ENCODE measurements at places on chromosomes 7 and 10. TPM values are rescaled to one million over a fixed set of nuclear protein-coding genes. Genes with fewer than 3 reads are reported as not detected.

Gene TUBGCP2
- total RNA-seq: 54.5 TPM

Gene TAS2R4
- 0.62 TPM for total RNA-seq

- peaks cover 17% of the 10 kb centered on the region for H3K27me3 ChIP-seq
- no peaks in the 10 kb centered on the region for H3K36me3 ChIP-seq
- no peak overlapping the region for H3K27ac ChIP-seq
- H3K4me3 ChIP-seq: no peak overlapping the region
- H3K4me1 ChIP-seq: no peaks in the 10 kb centered on the region
- DNase-seq: no peak
Observed at GRCh38 chr10:91590904-91591796, 41.7 kb downstream of the PPP1R3C start.

DNA sequence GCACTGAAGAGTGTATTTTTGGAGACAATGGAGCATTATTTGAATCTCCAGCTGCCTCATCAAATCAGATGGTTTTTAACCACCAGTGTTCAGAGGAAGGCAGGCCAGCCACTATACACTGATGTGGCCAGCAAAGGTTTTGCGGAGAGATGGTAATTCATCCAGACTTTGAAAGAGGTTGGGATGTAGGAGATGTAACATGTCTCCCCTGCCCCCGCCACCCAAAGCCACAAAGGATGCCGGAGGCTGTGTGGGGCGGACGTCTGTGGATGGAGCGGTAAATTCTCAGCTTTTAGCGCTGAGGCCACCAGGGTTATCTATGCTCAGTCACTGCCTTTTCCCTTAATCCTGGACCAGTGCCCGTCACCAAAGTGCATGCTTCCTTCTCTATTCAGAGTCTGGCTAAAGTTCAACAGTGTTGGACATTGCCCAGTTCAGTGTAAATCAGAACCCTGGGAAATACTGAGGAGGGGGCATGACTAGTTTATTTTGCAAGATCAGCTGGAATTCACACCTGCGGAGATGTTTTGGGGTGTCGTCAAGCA lies 3.7 kb upstream of the TRIP6 start:
- H3K4me3 ChIP-seq: no peak overlapping the region
- H3K27me3 ChIP-seq: no peaks in the 10 kb centered on the region
- DNase-seq: no peak
- no peak overlapping the region for H3K27ac ChIP-seq
- peaks cover 21% of the 10 kb centered on the region for H3K36me3 ChIP-seq

DNA sequence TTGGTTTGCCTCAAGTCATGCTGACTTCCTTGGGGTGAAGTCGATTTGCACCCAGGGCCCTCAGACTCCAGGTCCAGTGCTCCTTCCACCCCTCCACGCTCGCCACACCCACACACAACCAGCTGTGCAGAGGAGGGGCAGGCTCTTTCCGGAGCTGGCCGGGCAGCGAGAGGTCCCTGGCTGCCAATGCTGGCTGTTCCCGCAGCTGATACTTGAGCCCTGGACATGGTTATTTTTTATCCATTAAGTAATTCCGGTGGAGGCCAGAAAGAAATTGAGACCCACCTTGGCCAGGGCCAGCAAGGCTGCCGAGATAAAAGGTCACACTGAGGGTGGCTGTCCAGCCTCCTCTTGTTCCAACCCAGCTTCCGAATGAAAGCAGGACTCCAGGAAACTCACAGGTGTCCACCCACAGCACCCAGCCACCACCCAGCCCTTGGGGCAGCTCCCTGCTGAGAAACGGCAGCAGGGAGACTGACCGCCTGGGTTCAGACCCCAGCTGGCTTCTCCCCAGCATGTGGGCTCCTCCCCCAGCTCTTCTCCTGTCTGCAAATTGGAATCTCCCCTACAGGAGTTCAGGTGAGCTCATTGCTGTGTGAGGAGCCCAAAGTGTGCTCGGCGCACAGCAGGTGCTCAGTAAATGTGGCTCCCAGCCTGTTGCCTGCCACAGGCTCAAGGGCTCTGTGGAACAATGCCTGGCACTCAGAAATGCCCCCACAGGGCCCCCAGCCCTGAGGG lies 77.8 kb downstream of the PDGFA start:
- no peak for DNase-seq
- no peak overlapping the region for H3K4me3 ChIP-seq
- no peaks in the 10 kb centered on the region for H3K4me1 ChIP-seq
- H3K36me3 ChIP-seq: no peaks in the 10 kb centered on the region

- no peak overlapping the region for H3K27ac ChIP-seq
- H3K4me1 ChIP-seq: peaks cover 20% of the 10 kb centered on the region
Observed at GRCh38 chr10:31479752-31480151, 160.7 kb downstream of the ZEB1 start.

- H3K4me1 ChIP-seq: peaks cover 15% of the 10 kb centered on the region
- no peak overlapping the region for H3K27ac ChIP-seq
- H3K27me3 ChIP-seq: peaks cover 52% of the 10 kb centered on the region
- peak overlapping the region; percentile 59 for H3K4me3 ChIP-seq
- no peak for DNase-seq
- no peaks in the 10 kb centered on the region for H3K36me3 ChIP-seq
Observed at GRCh38 chr7:108001764-108002725, 916 bp downstream of the LAMB1 start.

- H3K4me3 ChIP-seq: no peak overlapping the region
- H3K4me1 ChIP-seq: no peaks in the 10 kb centered on the region
- no peak for DNase-seq
- H3K27me3 ChIP-seq: no peaks in the 10 kb centered on the region
Observed at GRCh38 chr7:42690794-42691639, 220.9 kb downstream of the C7orf25 start.

DNA sequence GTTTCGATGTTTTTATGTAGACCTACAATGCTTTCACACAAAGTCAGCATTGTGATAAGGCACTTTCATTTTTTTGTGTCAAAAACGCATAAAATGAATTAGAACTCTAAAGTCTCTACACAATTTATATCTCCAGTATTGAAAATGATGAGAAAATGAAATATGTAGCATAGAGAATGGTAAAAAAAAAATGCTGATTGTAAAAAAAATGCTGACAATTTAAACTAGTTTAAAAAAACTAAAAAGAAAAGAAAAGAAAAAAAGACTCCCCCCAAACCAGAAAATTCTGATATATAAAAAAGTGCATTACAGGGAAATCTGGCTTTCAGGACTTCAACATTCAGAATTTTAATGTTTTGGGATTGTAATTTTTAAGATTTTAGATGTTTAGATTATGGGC lies 148.1 kb downstream of the FZD1 start:
- H3K27ac ChIP-seq: no peak overlapping the region
- no peaks in the 10 kb centered on the region for H3K4me1 ChIP-seq
- H3K4me3 ChIP-seq: no peak overlapping the region

DNA sequence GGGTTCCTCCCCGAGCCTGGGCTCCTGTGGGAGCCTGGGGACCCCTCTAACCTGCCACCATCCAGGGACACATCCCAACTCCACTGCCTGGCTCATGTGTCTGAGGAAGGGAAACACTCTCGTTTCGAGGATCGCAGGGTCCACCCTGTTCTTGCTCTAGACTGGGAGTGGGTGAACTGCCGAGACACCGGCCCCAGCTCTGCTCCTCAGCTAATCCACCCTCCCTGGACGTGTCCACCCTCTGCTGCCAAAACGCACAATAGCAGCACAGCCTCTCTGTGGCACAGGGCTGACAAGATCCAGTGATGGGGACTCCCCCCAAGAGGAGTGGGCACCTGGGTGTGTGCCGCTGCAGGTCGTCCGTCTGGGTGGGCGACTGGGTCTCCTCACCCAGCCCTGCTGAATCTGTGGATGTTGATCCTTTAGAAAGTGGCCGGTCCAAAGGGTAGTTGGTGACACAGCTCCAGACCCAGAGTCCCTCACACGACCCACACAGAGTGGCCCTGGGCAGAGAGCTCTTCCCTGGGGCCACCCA lies 65.2 kb upstream of the FAM20C start:
- H3K27ac ChIP-seq: no peak overlapping the region
- no peak for DNase-seq
- H3K4me3 ChIP-seq: no peak overlapping the region
- no peaks in the 10 kb centered on the region for H3K4me1 ChIP-seq
- H3K36me3 ChIP-seq: no peaks in the 10 kb centered on the region

GRCh38 chr7:78198756-78199155 lies 400.2 kb downstream of the PHTF2 start:
- no peaks in the 10 kb centered on the region for H3K27me3 ChIP-seq
- no peaks in the 10 kb centered on the region for H3K36me3 ChIP-seq
- no peak for DNase-seq
- no peaks in the 10 kb centered on the region for H3K4me1 ChIP-seq
- H3K4me3 ChIP-seq: no peak overlapping the region

Measured in activated CD4-positive, alpha-beta memory T cell treated with anti-CD3 and anti-CD28 coated beads for 36 hours (primary cell).